ENCODE measurements at places on chromosomes 5 and 9.

GRCh38 chr5:78574731-78575161, 73.8 kb downstream of the LHFPL2 start:
- no peak for DNase-seq

- no peak for DNase-seq
These were observed 14.4 kb downstream of the POLK start for GRCh38 chr5:75526070-75526469.

GRCh38 chr9:33843312-33843961, 26.5 kb downstream of the UBE2R2 start:
- no peak for DNase-seq

DNA sequence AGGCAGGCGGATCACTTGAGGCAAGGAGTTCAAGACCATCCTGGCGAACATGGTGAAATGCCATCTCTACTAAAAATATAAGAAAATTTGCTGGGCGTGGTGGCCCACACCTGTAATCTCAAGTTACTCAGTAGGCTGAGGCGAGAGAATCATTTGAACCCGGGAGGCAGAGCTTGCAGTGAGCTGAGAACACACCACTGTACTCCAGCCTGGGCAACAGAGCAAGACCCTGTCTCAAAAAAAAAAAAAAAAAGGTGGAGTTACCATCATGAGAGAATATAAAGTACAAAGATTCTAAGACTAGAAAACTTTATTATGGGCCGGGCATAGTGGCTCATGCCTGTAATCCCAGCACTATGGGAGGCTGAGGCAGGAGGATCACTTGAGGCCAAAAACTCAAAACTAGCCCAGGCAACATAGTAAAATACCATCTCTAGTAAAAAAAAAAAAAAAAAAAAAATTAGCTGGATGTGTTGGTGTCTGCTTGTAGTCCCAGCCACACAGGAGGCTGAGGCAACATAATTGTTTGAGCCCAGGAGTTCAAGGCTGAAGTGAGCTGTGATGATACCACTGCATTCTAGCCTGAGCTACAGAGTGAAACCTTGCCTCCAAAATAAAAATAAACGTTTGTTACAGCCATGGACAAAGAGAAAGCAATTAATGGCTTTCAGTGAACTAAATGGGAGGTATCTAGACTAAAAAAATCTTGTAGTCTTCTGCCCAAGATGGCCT, 12.9 kb downstream of the ANXA2R start:
- no peak for DNase-seq

GRCh38 chr5:154370119-154370518, 75.7 kb upstream of the SAP30L start:
- no peak for DNase-seq

GRCh38 chr5:44952376-44952775, 143.6 kb downstream of the MRPS30 start:
- DNase-seq = no peak

- DNase-seq = no peak
These were observed 88.0 kb upstream of the NFIB start for GRCh38 chr9:14401911-14402310.

DNA sequence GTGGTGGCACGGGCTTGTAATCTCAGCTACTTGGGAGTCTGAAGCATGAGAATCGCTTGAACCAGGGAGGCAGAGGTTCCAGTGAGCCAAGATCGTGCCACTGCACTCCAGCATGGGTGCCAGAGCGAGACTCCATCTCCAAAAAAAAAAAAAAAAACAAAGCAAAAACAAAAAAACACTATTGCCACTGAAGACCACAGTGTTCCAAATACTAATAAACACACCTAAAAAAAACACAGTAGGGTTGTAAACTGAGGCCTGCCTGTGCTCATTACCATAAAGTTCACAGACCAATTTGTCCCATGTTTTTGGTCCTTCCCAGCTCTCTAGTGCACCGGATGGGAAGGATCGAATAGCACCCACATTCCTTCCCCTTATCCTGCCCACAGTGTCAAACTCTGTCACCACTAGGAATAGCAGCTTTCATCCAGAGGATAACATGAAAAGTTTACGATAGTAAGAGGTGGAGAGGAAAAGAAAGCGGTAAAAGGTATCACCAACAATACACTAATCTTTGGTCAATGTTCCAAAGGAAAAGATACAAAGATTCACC, 49.2 kb downstream of the MYO10 start:
- DNase-seq = no peak
